ENCODE measurements at places on chromosomes 7 and 10. TPM values are rescaled to one million over a fixed set of nuclear protein-coding genes. Genes with fewer than 3 reads are reported as not detected.

The CUTC gene
- 10.5 TPM for total RNA-seq

The PLA2G12B gene
- not detected for total RNA-seq

The WDR37 gene
- 27.8 TPM for total RNA-seq

The GRB10 gene
- total RNA-seq: 182 TPM

The ABCC2 gene
- 0.39 TPM for total RNA-seq

The HNRNPA2B1 gene
- total RNA-seq: 685 TPM

The PIP gene
- not detected for total RNA-seq

The C7orf57 gene
- not detected for total RNA-seq

DNA sequence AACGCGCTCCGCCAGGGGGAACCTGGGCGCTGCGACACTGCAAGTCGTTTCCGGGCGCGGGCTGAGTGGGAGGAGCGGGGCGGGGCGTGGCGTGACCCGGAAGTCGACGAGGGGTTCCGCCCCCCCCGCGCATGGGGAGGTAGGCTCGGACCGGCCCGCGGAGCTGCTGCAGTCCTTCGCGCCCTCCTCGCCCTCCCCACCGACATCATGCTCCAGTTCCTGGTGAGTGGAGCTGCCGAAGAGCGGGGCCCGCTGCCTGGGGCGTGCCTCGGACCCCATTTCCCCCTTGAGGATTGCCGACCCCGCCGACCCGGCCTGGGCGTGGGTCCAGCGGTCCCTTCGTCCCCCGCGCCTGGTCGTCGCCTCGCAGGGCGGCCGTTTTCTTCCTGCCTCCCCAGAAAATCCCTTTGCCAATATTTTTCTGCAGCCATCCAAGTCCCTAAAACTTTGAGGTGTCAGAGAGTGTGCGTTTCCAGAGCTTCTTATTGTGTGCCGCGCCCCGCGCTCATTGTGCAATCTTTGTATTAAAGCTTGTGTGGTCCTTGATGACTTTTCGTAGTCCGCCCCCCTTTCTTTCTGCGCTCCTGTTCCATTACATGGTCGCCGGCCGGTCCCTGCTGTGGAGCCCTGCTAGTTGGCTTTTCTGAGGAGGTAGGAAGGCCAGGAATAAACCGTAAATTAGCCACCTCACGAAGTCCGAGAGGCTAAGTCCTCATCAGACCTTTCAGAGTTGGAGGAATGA lies at the start of gene STMP1:
Gene STMP1, plus strand, starts transcription at position 142 of the 742 bp plus-strand sequence.
- peak; percentile 100 for DNase-seq

GRCh38 chr7:128790315-128791041 lies 1.3 kb upstream of the CCDC136 start:
- peak; percentile 61 for DNase-seq

GRCh38 chr7:83648464-83649241 lies at the start of gene SEMA3E:
SEMA3E (minus strand) TSS chr7:83649139.
- DNase-seq: peak; percentile 36

DNA sequence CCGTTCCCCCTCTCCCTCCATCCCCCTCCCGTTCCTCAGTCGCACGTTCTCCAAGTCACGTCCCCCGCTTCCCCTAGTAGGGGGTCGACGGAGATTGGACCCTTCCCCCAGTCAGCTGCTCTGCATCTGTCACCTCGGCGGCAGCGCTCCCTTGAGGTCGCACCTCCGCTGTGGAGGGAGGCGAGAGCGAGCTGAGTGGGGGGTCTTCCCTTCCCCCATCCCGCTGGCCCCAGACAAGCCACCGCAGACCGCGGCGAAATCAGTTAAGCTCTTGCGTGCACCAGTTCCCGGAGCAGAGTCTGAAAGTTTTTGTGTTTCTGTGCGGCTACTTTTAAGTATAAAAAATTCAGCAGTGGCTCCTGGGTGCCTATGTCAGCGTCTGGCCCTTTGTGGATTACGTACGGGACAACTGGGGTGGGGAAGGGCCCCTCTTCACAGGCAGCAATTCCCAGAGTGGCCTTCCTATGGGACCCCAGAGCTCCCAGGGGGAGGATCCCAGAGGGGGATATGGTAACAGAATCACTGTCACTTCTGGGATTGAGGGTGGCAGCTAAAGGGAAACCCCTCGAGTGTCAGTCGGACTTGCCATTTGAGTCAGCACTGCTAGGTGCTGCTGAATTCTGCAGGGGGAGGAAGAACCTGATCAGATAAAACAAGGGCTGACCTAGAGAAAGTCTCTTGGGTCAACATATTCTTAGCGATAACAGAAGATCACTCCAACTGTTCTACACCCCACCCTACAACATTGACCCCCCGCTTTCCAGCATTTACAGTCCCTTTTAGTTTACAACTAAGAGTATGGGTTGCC lies 12.5 kb upstream of the DDIT4 start:
- peak; percentile 33 for DNase-seq

- DNase-seq: no peak
These were observed 293.9 kb downstream of the CAMK1D start for GRCh38 chr10:12643279-12643678.

- no peak for DNase-seq
These were observed 68.8 kb downstream of the PCGF5 start for GRCh38 chr10:91289305-91289704.

GRCh38 chr7:141208539-141208938 lies 134.7 kb downstream of the TMEM178B start:
- DNase-seq: no peak

DNA sequence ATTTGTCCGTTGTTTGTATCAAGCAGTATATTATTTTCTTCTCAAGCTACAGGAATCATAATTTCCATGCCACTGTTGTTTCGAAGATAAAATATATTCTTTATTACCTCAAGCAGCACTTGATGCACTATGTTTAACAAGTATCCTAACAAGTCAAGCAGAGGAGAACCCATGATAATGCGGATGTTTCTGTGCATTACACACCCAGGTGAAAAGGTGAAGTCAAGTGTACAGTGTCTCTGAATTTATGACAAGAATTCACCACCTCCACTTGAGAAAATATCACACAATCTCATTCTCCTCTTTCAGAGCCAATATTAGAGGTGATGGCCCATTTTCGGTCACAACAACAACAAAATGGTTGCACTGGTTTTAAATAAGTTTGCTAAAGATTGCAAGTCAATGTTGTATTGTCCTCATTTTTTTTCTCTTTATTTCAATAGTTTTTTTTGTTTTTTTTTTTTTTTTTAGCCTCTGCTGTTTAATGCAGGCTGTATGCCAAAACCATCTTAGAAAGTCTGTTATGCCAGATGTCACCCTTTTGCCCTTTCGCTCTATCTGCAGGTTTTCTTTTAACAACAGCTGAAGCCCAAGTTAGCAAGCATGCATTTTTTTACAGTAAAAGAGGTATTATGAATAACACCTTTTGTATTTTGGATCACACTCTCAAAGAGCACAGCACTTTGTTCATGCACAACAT lies 568.7 kb upstream of the LRRN3 start:
- DNase-seq: no peak

DNA sequence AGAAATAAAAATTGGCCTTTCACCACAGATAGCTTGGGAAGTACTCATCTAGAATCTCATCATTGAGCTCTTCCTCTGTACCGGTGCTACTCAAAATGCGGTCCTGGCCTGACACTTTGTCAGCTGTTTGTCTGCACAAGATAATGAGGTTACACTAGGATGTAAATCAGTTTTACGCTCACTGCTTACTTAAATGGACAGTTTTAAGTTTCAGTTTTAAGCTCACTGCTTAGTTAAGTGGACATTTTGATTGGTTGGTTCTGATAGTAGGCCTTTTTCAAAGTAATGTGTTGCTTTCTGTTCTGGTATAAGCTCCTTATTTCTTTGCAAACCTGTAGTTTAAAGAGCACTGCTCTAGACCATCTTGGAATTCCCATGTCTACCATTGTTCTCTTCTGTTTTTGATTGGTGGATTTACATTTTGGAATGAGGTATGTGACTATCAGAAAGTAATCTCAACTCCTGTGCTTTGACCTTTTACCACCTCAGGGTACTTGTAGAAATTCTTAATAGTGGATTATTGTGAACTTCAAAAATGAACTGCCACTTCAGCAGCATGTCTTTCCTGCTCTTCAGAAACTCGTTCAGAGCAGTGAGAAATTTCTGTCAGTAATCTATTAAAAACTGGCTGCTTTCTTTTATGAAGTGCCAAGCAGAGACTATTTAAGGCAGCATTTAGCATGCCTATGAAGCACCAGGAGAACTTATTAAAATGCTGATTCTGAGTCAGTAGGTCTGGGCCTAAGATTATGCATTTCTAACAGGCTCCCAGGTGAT lies 55.0 kb downstream of the C1GALT1 start:
- DNase-seq: no peak

- DNase-seq: peak; percentile 44
These were observed 104.5 kb upstream of the ZPBP start for GRCh38 chr7:50197549-50197948.

DNA sequence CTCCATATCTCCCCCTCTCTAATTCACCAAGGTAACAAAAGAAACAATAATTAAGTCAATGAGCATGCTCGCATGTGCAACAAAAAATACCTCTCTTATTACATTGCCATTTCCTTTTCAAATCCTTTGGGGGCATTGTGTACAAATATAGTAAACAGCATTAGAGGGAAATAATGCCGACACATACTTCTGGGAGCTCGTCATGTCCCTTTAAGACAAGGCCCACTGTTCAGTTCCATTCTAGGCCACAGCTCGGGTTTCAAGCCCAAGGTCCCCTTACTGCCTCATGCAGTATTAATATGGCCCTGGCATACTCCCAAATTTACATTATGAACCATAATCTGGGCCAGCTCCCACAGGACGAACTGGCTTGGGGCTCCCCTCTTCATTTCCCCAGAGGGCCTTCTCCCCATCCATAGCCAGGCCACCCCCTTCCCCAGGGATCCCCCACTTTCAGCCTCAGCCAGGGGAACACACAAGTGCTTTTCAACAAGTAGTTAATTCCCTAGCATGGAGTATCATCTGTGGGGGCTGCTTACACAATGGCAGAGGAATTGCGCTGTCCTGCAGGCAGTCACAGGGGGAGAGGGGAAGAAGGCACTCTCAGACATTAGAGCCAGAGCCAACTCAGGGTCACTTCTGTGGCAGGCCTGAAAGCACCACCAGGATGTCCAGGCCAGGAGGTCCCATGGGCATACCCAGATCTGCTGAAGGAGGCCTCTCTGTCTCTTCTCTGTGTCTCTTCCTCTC lies 110.6 kb downstream of the KCNMA1 start:
- no peak for DNase-seq

DNA sequence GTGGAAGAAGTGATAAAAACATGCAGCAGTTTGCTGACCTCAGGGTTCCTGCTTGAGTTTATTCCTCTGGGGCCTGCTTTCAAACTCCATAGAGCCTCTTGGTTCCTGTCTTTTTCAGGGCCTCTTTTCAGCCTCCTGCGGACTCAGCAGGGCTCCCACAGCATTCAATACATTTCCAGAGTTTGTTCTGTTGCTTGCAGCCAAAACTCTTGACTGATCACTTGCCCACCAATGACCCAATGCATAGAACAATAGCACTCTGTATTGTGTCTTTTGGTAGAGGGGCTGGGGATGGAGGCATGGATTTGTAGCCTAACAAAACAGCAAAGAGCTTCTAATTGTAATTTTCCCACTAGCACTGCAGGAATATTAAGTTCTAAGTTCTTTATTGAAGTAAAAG lies 50.8 kb upstream of the CREB5 start:
- DNase-seq: no peak

DNA sequence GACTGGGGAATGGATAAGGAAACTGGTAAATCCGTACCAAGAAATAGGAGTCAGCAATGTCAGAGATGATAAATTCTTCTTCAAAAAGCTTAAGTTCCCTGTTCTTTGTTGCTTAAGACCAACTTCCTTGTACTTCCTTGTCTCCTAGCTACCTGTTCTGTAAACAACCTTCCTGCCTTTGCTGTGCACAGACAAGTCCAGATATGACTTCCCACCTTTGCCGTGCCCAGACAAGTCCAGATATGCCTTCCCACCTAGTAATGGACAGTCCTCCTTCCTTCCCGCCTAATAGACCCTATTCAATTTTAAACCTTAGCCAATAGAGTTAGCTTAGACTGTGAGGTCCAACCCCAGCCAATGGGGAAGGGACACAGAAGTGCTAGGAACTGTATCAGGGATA lies 2.5 kb upstream of the ZNF33A start:
- DNase-seq: no peak

DNA sequence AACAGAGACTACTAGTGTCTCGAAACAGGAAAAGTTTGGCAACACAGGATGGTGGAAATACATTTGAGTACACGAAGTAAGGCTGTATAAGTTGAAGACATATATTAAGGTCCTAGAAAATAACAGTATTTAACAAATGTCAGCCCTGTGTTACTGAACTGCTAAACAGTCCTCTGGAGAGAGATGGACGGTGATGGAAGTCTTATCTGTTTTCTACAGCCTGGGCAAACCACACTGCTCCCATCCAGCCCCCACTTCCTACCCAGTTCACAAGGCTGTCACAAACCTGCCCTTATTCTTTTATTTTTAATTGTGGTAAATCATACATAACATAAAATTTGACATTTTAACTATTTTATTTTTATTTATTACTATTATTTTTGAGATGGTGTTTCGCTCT lies 179.1 kb downstream of the DNAJC1 start:
- no peak for DNase-seq

DNA sequence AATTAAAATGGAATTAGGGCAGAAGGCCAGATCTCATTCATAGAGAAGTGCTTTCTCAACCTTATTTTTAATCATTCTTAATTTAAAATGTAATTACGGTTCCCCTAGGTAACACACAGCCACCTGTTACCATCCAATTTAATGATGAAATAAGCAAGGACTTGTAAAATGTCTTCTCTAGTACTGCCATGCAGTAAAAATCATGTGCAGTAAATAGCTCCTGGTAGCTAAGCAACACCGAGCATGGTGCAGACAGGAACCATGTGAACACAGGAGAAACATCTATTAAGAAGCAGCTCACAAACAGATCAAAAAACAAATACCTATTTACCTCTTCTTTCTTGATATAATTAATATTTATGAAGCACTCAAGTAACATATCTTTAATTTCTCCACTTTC lies 15.1 kb downstream of the NCAPG2 start:
- no peak for DNase-seq

GRCh38 chr10:60413306-60414012 lies 23.8 kb upstream of the ANK3 start:
- no peak for DNase-seq

GRCh38 chr10:47176206-47176902 lies 123.6 kb upstream of the GDF10 start:
- no peak for DNase-seq

DNA sequence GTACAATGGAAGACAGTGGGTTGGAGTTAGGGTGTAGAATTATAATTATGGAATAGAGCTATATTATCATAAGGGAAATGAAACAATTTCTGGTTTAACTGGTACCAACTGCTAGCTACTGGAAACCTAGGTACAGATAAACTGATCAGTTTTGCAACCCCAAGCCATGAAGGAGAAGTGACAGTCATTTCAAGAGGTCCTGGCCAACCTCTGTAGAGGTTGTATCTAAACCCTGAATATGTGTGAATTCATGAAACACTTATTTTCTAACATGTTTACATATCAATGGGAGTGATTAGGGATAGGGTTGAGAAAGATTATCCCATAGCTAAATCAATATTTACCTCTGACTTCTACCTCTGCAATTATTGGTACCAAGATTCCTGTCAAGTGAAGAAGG lies 29.9 kb upstream of the CC2D2B start:
- DNase-seq: no peak

GRCh38 chr10:47061776-47062175 lies 150.5 kb downstream of the PTPN20 start:
- no peak for DNase-seq

Data from glutamatergic neuron (in vitro differentiated cells).